ENCODE measurements at places on chromosomes 7 and 10.
A peak's percentile ranks its signal among the peaks of the same experiment; 100 is the strongest.

GRCh38 chr7:75984130-75985008 is 10.0 kb downstream of the TMEM120A start:
- DNase-seq: no peak

GRCh38 chr10:29130190-29130673 is 158.6 kb upstream of the LYZL1 start:
- no peak for DNase-seq

DNA sequence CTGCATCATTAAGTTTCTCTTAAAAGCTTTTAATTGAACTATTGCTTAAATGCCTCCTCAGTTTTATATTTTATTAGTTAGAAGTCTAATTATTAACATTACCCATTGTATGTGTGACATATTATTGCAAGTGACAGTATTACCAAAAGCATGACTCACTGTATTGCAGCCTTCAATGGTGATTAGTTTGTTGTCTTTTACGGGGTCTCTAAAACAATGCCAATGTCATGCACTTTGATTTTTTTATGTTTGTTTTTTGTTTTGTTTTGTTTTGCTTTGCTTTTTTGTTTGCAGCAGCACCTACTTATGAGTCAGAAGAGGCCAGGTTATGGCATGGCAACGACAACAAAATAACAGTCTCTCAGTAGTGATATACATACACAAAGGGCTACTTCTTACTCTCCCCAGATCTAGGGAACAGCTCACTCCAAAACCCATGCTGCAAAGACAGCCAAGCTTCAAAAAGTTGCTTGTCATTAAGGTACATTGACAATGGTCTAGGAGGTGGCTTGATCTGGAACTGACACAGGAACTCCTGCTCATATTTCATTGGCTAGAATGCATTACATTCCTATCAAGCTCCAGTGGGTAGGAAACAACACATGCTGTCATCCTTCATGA is 293.7 kb upstream of the POM121L12 start:
- DNase-seq: no peak

GRCh38 chr10:119462773-119463172 is 79.7 kb downstream of the RGS10 start:
- DNase-seq: no peak

DNA sequence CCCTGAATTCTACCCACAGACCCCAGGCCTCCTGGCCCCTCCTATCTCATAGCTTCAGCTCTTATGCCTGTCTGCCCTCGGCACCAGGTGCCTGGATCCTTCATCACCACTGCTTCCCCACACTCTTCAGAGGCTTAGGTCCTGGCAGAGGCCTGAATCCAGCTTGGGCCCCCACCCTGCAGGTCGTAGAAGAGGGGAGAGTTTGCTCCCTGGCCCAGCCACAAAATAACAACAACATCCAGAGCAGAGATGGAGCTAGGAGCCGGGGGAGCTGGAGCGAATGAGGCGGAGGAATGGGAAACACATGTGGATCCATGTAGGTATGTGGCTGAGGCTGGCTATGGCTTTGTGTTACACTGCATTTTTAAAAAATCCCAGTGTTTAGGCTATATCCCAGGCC is 7.8 kb upstream of the OPN4 start:
- no peak for DNase-seq

DNA sequence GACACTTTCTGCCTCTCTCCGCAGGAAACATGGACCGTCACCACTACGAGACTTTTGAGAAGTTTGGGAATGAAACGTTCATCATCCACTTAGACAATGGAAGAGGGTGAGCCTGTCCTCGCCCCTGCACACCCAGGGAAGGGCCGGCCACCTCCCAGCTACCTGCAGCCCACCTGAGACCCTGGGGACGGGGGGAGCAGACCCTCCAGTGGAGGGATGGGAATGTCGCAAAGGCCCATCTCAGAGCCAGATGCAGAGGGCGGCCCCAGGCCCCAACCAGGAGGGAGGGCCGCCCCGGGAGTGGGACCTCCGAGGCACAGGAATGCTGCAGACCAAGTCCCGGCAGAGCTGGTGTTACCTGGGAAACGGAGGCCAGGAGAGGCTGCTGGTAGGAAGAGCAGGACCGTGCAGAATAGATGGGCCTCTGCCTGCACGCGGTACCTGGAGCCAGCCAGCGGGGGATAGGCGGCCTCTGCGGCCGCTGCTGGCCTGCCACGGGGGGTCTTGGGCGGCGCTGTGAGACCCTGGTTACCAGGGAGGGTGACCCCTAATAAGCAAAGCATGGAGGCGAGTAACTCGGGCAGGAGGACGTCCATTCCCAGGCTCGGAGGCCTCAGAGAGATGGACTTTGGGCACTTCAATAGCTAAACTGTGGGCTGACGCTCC is 32.9 kb upstream of the FOXL3 start:
- DNase-seq: peak; percentile 49

GRCh38 chr10:91317541-91317940 is 92.6 kb upstream of the HECTD2 start:
- DNase-seq: no peak

DNA sequence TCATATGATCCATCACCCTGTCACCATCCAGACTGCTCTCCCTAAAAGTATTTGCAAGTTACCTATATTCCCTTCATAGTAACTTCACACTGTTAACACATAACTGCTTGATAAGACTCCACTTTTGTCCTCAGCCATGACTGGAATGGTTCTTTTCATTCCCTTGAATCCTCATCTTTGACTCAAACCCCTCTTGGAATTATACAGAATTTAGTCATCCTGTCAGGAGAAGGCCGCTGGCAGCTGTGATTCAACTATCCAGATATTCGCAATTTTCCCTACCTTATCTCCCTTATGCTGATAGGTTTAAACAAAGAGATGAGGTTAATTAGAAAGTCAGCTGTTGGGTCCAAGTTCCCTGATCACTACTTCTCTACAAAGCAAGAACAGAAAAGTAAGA is 143.0 kb upstream of the HPS1 start:
- no peak for DNase-seq

- no peak for DNase-seq
Observed at GRCh38 chr7:73968487-73968886, 59.5 kb upstream of the ELN start.

- DNase-seq: no peak
Observed at GRCh38 chr10:57168611-57169240, 807.7 kb upstream of the ZWINT start.

- no peak for DNase-seq
Observed at GRCh38 chr7:41478187-41478586, 224.7 kb downstream of the INHBA start.

DNA sequence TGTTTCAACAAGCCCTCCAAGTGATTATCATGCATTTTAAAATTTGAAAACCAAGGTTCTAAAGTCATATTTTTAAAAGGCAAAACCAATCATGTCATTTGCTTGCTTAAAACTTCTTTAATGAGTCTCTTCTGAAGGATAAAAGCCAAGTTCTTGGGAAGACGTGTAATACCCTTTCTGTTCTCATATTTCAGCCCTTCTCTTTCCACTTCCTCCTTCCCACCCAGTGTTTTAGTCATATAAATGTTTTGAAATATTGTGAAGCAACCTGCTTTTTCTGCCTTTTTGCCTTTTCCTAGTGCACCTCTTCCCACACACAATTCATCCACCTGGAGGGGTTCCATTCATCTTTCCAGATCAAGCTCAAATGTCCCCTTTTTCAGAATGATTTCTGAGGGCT is 211.1 kb upstream of the LRRTM3 start:
- no peak for DNase-seq

GRCh38 chr10:33010132-33011037 is 52.4 kb upstream of the ITGB1 start:
- no peak for DNase-seq

- DNase-seq: no peak
Observed at GRCh38 chr10:69895759-69896158, 94.1 kb downstream of the COL13A1 start.

DNA sequence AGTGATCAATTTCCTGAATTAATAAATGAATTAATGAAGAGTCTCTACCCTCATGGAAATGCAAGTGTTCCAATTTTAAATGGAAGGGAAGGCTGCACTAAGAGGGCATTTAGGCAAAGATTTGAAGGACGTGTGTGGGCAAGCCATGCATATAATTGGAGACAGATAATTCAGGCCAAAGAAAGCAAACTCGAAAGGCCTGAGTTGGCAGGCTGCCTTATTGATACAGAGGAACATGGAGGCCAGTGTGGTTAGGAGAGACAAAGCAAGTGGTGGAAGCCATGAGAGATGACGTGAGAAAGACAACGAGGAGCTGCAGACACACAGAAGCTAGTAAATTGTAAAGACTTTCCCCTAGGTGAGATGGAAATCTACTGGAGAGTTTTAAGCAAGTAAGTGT is 15.4 kb upstream of the PCLO start:
- no peak for DNase-seq

DNA sequence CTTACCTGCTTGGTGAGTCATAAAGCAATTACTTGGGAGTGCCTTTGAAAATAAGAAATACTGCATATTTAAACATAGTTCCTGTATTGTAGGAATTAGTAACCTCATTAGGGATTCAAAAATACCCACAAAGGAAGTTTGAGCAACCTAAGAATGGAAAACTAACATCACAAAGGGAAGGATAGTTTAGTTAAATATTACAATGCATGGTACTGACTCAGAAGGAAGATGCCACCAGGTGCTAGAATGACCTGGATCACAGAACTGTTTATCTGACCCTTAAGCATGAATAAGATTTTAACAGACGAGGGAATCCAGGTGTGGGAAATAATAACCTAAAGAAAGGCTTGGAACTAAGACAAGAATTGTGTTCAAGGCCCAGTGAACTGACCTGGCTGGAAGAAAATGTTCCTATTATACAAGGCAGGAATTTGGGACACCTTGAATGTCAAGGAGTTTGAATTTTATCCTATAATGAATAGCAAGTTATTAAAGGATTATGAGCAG is 106.4 kb downstream of the GSAP start:
- DNase-seq: no peak

GRCh38 chr10:64626924-64627323 is 1105.7 kb downstream of the REEP3 start:
- DNase-seq: no peak

- no peak for DNase-seq
Observed at GRCh38 chr10:100962351-100963080, 6.8 kb upstream of the SEMA4G start.

GRCh38 chr10:78914502-78915189 is 154.1 kb upstream of the ZMIZ1 start:
- peak; percentile 60 for DNase-seq

- DNase-seq: no peak
Observed at GRCh38 chr7:104444017-104444416, 115.6 kb downstream of the LHFPL3 start.

DNA sequence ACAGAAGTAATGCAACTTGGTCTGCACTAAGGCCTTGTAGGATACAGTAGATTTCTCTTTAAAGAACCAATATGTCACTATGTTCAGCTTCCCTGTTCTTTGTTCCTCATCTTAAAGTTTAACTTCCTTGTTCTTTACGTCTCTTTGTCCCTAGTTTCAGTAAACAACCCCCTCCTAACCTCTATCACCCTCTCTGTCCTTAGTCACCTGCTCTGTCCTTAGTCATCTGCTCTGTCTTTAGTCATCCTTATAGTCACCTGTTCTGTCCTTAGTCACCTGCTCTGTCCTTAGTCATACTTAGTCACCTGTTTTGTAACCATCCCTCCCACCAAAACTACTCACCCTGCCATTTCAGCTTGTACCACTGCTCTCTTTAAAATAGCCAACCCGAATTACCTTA is 144.6 kb upstream of the TMEM106B start:
- DNase-seq: no peak

DNA sequence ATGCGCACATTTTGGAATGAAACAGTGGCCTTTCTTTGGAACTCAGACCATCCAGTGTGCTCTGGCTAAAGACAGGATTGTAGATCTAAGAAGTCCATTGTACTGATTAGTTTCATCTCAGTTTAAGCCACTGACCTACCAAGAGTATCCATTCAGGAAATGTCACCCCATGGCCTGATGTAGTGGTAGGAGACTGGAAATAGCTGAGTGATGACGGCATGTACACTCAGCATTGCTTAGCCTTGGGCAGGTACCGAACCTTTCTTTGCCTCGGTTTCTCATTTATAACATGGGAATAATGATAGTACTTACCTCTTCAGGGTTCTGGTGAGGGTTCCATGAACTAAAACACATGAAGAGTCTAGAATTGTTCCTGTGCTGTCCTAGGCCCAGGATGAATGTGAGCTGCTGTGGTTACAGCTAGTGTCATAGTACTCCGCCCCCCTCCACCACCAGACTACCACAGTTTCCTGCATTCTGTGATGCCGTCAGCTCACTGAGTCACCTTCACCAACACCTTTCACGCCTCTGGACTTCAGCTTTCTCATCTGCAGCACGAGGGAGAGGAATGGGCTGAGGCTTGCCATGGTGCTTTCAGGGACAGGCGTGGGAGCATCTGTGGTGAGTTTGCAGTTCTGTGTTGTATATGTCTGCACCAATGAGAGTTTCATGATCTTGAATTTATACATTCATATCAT is 484.0 kb upstream of the GALNT17 start:
- DNase-seq: no peak

DNA sequence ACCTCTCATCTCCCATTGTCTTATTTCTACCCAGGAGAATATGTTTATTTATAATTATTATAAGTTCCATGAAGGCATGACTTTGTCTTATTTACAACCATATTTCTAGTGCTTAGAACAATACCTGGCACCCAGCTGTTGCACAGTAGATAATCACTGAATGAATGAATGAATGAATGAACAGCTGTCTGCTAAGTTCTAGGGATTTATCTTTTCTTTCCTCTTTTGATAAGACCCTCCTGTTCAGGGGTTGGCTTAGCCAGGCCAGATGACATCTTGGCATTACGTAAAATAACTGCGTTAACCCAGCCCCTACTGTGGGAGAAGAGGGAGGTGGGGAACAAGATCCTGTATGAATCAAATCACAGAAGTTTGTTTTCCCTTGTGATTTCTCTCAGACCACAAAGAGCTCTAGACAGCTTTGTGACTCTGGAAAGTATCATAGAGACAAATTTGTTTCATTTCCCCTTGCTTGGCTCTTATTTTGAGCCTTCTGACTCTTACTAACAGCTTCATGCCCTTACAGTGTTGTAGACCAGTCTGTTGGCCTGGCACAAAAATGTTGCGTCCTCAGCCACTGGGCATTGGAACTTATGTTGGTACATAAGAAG is 8.4 kb downstream of the ZNF862 start:
- DNase-seq: no peak
